ENCODE measurements at places on chromosomes 1 and 21. TPM values are rescaled to one million over a fixed set of nuclear protein-coding genes. Genes with fewer than 3 reads are reported as not detected.

SPOCD1 gene
- total RNA-seq = 0.52 TPM

DNA sequence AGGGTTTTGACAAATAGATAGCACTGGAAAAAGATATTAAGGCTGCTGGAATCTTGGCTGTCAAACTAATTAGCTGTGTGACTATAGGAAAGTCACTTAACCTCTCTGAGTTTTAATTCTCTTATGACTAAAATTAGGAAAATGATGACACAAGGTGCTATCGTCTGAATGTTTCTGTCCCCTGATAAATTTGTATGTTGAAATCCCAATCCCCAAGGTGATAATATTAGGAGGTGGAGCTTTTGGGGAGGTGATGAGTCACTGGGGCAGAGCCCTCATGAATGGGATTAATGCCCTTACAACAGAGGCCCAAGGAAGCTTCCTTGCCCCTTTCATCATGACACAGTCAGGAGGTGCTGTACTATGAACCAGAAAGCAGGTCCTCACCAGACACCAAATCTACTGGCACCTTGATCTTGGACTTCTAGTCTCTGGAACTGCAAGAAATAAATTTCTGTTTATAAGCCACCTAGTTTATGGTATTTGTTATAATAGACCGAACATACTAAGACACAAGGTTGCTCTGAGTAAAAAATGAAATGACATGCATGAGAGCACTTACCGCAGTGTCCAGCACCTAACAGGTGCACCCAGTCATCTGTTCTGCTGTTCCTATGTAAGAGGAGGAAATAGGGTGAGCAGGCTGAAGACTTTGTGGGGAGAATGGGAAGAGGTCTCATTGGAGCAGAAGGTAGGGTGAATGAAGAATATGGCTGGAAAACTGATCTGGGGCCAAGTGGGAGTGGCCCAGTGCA lies 26.3 kb upstream of the DISP1 start:
- H3K27ac ChIP-seq = no peak overlapping the region
- peaks cover 29% of the 10 kb centered on the region for H3K4me1 ChIP-seq
- H3K36me3 ChIP-seq = no peaks in the 10 kb centered on the region
- H3K27me3 ChIP-seq = peaks cover 9% of the 10 kb centered on the region
- DNase-seq = no peak

DNA sequence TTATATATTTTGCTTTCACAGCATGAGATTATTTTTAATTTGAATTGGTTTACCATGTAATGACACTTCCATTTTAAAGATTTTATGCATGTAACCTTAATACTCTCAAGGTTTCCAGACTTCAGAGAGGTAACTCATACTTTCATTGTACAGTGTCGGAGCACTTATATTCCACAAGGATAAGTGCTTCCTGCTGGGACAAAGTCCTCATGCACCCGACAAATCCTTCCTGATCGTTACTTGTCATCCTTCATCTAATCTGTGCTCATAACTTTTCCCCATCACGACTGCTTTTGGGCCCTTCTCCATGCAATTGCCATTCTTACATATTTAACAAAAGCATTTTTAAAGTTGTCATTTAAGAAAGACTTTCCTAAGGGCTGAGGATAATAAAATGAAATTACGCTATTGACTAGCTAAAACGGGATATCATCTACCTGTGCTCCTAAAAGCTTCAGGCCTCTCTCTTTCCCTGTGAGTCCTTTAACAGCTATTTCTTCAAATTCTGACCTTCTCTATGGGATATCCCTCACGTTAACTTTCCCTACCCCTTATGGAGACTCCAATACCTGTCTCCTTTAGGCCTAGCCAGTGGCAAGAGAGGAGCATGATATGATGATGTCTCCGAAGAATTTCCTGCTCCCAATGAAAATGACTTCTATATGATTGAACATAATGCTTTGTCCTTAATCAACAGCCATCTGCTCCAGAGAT lies 59.3 kb downstream of the NCAM2 start:
- H3K27me3 ChIP-seq = no peaks in the 10 kb centered on the region
- DNase-seq = no peak
- H3K4me1 ChIP-seq = no peaks in the 10 kb centered on the region
- H3K36me3 ChIP-seq = no peaks in the 10 kb centered on the region
- H3K27ac ChIP-seq = no peak overlapping the region

CYP4A22 gene
- total RNA-seq = not detected

ZNF697 gene
- total RNA-seq = 11.8 TPM

- DNase-seq = no peak
- peaks cover 55% of the 10 kb centered on the region for H3K27me3 ChIP-seq
- no peaks in the 10 kb centered on the region for H3K36me3 ChIP-seq
- peak overlapping the region; percentile 46 for H3K4me3 ChIP-seq
These were observed 14.8 kb upstream of the PIGM start for GRCh38 chr1:160046494-160047110.

DNA sequence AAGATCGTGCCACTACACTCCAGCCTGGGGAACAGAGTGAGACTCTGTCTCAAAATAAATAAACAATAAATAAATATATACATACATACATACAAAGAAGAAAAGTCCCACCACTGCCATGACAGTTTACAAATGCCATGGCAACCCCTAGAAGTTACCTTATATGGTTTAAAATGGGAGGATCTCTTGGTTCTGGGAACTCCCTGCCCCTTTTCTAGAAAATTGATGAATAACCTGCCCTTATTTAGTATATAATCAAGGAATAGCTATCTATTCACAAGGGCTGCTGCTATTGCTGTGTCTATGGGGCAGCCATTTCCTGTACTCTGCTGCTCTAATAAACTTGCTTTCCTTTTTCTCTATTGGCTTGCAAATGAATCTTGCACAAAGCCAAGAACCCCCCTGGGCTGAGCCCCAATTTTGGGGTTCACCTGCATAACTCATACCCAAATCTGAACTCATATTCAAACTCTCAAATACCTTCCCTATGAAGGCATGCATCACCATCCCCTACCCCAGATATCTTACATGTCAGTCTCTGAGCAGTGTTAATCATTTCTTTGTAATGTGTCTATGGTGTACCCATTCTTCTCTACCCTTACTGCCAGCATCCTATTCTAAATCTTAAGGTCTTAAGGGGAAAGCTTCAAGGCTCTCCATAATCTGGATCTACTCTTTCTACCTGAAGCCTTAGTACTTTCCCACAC lies 9.0 kb downstream of the GON4L start:
- H3K4me1 ChIP-seq = peaks cover 5% of the 10 kb centered on the region
- H3K27ac ChIP-seq = no peak overlapping the region
- no peaks in the 10 kb centered on the region for H3K27me3 ChIP-seq
- peaks cover 37% of the 10 kb centered on the region for H3K36me3 ChIP-seq

CDKN2C gene
- 2.4 TPM for total RNA-seq

SPRR1A gene
- total RNA-seq = 36.3 TPM

- no peak for DNase-seq
- H3K4me1 ChIP-seq = peaks cover 25% of the 10 kb centered on the region
- H3K36me3 ChIP-seq = peaks cover 4% of the 10 kb centered on the region
- H3K27me3 ChIP-seq = no peaks in the 10 kb centered on the region
- no peak overlapping the region for H3K4me3 ChIP-seq
- H3K27ac ChIP-seq = no peak overlapping the region
These were observed 50.0 kb downstream of the SLC37A1 start for GRCh38 chr21:42563686-42564085.

DNA sequence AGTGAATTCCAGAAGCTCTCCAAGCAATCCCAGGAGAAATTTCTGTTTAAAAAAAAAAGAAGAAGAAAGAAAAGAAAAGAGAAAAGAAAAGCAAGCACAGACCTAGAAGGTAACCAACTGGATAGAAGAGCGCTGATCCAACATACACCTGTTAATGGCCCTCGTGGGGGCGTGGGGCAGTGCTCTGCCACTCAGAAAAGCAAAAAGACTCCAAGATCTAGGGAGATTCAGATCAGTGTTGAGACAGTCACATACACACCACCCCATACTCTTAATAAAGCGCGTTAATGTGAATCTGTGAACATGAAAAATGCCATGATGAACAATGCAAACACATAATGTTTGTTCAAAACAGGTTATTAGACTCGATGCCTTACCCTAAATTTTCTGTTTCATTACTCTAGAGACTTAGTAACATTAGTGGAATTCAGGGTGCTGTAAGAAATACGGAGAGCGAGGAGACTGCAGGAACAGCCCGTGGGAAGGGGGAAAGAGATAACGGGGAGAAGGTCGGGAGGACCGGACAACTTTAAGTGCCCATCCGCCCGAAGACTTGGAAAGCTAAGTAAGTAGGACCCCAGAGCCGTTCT lies 406 bp downstream of the NME7 start:
- no peaks in the 10 kb centered on the region for H3K4me1 ChIP-seq
- DNase-seq = no peak
- H3K36me3 ChIP-seq = peaks cover 9% of the 10 kb centered on the region
- H3K27ac ChIP-seq = no peak overlapping the region
- H3K4me3 ChIP-seq = no peak overlapping the region

GRCh38 chr1:66237042-66237441 lies 296.9 kb upstream of the SGIP1 start:
- no peaks in the 10 kb centered on the region for H3K27me3 ChIP-seq
- H3K4me1 ChIP-seq = peaks cover 18% of the 10 kb centered on the region
- H3K27ac ChIP-seq = no peak overlapping the region
- no peak overlapping the region for H3K4me3 ChIP-seq
- no peaks in the 10 kb centered on the region for H3K36me3 ChIP-seq

DNA sequence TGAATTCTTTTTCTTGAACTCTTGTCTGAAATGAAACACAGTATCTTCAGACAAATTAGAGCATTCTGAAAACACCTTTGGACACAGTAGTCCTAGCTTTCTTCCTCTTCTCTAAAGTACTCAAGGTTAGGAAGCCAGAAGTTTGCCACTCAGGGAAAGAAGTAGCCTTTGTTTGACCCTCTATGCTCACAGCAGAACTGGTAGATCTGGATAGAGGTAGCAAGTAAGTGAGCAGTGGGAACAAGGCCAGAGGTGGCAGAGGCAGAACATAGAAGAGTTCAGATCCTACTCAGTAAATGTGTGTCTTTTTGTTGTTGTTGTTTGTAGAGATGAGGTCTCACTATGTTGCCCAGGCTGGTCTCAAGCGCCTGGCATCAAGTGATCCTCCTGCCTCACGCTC lies 7.4 kb upstream of the PIGR start:
- DNase-seq = no peak
- H3K27me3 ChIP-seq = no peaks in the 10 kb centered on the region
- H3K27ac ChIP-seq = no peak overlapping the region
- H3K4me3 ChIP-seq = no peak overlapping the region
- no peaks in the 10 kb centered on the region for H3K36me3 ChIP-seq

TFAP2E gene
- total RNA-seq = 1.3 TPM

GRCh38 chr1:175600721-175601440 lies 142.5 kb downstream of the TNR start:
- no peak overlapping the region for H3K27ac ChIP-seq
- no peaks in the 10 kb centered on the region for H3K36me3 ChIP-seq
- H3K4me1 ChIP-seq = no peaks in the 10 kb centered on the region
- no peak for DNase-seq
- peaks cover 73% of the 10 kb centered on the region for H3K27me3 ChIP-seq
- no peak overlapping the region for H3K4me3 ChIP-seq

DNA sequence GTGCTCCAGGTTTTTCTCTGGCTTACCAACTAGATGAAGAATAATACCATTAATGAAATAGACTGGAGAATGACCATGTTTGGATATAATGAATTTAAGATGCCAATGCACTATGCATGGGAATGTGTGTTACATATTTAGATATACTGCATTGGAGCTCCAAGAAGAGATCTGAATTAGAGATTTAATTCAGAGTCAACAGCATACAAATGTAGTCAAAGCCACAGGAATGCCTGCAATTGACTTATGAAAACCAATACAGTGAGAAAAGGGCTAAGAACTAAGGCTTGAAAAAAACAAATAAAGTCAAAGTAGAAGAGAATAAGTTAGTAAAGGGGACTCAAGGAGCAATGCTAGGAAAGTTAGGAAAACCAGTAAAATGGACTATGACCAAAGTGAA lies 59.1 kb downstream of the USP24 start:
- no peaks in the 10 kb centered on the region for H3K4me1 ChIP-seq
- H3K27ac ChIP-seq = no peak overlapping the region
- no peak for DNase-seq
- H3K27me3 ChIP-seq = no peaks in the 10 kb centered on the region
- no peak overlapping the region for H3K4me3 ChIP-seq

- no peak for DNase-seq
- H3K4me1 ChIP-seq = peaks cover 13% of the 10 kb centered on the region
- no peaks in the 10 kb centered on the region for H3K36me3 ChIP-seq
- H3K4me3 ChIP-seq = no peak overlapping the region
- H3K27ac ChIP-seq = no peak overlapping the region
These were observed 57.0 kb upstream of the SIM2 start for GRCh38 chr21:36641886-36642285.

GRCh38 chr1:18735224-18735997 lies 104.8 kb downstream of the PAX7 start:
- H3K27me3 ChIP-seq = peaks cover 38% of the 10 kb centered on the region
- no peak overlapping the region for H3K4me3 ChIP-seq
- no peak for DNase-seq
- H3K27ac ChIP-seq = no peak overlapping the region
- no peaks in the 10 kb centered on the region for H3K4me1 ChIP-seq

- H3K4me1 ChIP-seq = peaks cover 12% of the 10 kb centered on the region
- peaks cover 4% of the 10 kb centered on the region for H3K36me3 ChIP-seq
- DNase-seq = peak; percentile 82
- H3K4me3 ChIP-seq = peak overlapping the region; percentile 92
- peaks cover 3% of the 10 kb centered on the region for H3K27me3 ChIP-seq
- H3K27ac ChIP-seq = peak overlapping the region; percentile 62
These were observed 30.0 kb downstream of the LRRC3 start for GRCh38 chr21:44485254-44485793.

FAM177B gene
- total RNA-seq = 0.34 TPM

ICOSLG gene
- 5.4 TPM for total RNA-seq

DNA sequence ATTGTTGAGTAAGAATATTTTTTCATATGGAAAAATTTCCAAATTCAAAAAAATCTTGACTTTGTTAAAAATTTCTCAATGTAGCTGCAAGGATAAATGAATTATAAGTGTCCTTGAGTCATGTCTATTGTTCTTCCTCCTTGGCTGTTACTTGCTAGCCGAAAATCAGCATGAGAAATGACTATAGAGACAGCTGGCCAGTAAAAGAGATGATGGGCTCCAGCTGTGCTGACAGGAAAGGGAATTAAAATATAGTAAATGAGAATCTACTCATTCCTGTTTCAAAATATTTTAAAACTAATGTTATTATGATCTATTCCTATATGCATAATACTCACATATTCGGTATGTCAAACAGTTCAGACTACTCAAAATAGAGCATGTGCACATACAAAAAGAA lies 1292.6 kb downstream of the BRINP3 start:
- no peak for DNase-seq
- no peaks in the 10 kb centered on the region for H3K36me3 ChIP-seq

DNA sequence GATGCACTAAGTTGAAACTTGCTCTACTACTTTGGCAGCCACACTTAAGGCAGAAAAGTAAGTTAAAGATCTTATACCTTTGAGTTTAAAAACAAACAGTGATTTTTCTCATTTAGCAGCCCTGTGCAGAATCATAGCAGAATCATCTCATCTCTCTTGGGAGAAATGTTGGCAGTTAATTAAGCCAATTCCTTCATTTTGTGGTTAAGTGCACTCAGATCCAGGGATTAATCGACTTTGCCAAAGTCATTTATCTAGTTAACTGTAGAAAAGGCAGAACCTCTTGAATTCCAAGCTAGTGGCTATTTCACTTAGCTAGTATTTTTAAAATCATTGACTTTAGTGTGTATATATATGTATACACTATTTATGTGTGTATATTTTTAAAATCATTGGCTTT lies 125.0 kb downstream of the GPR52 start:
- no peak overlapping the region for H3K4me3 ChIP-seq
- no peaks in the 10 kb centered on the region for H3K4me1 ChIP-seq
- no peak overlapping the region for H3K27ac ChIP-seq
- no peaks in the 10 kb centered on the region for H3K36me3 ChIP-seq

EDN2 gene
- 1.0 TPM for total RNA-seq

Data from type B pancreatic cell (in vitro differentiated cells).